Body of pancreas (tissue), 4 donors: ENCODE measurements at places on chromosomes 6 and 20. TPM values are rescaled to one million over a fixed set of nuclear protein-coding genes. Genes with fewer than 3 reads are reported as not detected.

GRCh38 chr20:62430311-62430853 lies 3.0 kb upstream of the RBBP8NL start:
- H3K4me3 ChIP-seq: no peak overlapping the region
- DNase-seq: no peak
- no peaks in the 10 kb centered on the region for H3K27me3 ChIP-seq

GTSF1L gene
- not detected for total RNA-seq

ADTRP gene
- total RNA-seq: not detected

SLC22A2 gene
- not detected for total RNA-seq

DNA sequence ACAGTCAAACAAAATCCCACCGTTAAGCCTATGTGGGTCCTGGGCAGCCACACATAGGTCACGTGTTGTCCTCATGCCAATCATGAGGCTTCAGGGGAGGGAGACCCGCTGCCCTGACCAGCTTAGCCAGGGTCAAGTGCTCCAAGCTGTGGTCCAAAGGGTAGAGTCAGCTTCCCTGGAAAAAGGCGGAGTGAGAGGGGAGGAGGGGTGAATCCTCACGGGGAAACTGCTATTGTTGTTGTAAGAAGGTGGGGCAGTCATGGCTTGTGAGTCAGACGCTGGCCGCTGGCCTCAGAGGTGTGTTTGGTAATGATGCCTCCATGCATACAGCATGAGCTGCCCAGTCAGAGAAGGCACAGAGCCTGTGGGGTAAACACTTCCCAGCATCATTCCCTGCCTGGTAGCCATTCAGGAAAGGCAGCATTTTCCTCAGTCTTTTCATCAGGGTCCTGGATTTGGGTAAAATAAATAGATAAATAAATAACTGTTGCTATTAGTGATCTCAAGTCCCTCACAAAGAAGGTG lies 8.7 kb downstream of the CST3 start:
- no peak overlapping the region for H3K27ac ChIP-seq
- no peaks in the 10 kb centered on the region for H3K27me3 ChIP-seq
- no peaks in the 10 kb centered on the region for H3K4me1 ChIP-seq
- no peak for DNase-seq
- no peak overlapping the region for H3K4me3 ChIP-seq
- H3K36me3 ChIP-seq: no peaks in the 10 kb centered on the region

- H3K27ac ChIP-seq: no peak overlapping the region
- H3K4me3 ChIP-seq: no peak overlapping the region
- H3K36me3 ChIP-seq: no peaks in the 10 kb centered on the region
- DNase-seq: no peak
Measured at GRCh38 chr6:132153221-132153898, 202.2 kb upstream of the CCN2 start.

DNA sequence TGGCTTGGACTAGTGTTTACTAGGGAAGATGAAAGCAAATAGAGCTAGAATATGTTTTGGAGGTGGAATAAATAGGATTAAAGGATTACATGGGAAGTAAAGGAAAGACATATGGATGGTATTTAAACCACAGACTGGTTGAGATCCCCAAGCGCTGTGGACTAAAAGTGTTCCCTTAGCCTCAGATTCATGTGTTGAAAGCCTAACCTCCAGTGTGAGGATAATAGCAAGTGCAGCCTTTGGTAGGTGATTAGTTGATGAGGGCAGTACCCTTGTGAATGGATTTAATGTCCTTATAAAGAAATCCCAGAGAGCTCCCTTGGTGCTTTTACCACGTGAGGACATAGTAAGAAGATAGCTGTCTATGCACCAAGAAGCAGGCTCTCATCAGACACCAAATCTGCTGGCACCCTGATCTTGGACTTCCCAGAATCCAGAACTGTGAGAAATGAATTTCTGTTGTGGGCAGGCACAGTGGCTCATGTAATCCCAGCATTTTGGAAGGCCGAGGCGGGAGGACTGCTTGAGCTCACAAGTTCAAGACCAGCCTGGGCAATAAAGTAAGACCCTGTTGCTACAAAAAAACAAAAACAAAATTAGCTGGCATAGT lies 57.3 kb upstream of the MCM9 start:
- H3K4me3 ChIP-seq: no peak overlapping the region
- DNase-seq: no peak
- H3K36me3 ChIP-seq: no peaks in the 10 kb centered on the region
- no peak overlapping the region for H3K27ac ChIP-seq
- H3K27me3 ChIP-seq: no peaks in the 10 kb centered on the region

DNA sequence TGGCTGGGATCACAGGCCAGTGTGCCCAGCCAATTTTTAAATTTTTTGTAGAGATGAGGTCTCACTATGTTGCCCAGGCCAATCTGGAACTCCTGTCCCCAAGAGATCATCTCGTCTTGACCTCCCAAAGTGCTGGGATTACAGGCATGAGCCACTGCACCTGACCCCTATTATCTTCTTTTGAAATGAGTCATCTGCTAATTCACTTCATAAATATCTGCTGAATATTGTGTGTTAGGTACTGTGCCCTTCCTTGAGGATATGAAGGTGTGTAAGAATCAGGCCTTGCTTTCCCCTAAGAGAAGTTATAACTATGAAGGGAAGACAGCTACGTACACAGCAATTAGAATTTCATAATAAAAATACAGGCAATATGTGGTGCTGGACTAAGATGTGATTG lies 8.2 kb downstream of the ATRN start:
- no peak overlapping the region for H3K27ac ChIP-seq
- DNase-seq: no peak
- H3K36me3 ChIP-seq: no peaks in the 10 kb centered on the region
- H3K27me3 ChIP-seq: no peaks in the 10 kb centered on the region
- H3K4me3 ChIP-seq: no peak overlapping the region

DNA sequence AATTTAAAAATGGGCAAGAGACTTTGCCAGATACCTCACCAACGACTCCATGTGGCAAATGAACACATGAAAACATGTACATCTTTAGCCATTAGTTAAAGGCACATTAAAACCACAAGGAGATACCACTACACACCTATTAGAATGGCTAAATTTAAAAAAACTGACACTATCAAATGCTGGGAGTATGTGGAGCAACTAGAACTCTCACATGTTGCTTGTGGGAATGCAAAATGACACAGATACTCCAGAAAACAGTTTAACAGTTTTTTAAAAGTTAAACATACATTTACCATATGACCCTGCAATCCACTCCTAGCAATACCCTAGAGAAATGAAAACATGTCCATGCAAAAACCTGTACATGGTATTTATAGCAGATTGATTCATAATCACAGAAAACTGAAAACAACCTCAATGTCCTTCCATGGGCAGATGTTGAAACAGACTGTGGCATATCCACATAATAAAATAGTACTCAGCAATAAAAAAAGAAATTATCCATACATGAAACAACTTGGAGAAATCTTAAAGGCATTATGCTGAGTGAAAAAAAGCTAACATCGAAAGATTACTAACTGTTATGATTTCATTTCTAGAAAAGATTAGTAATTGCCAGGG lies 1.9 kb downstream of the RAB23 start:
- H3K36me3 ChIP-seq: no peaks in the 10 kb centered on the region
- no peak overlapping the region for H3K27ac ChIP-seq
- H3K4me3 ChIP-seq: no peak overlapping the region
- no peaks in the 10 kb centered on the region for H3K27me3 ChIP-seq

DNA sequence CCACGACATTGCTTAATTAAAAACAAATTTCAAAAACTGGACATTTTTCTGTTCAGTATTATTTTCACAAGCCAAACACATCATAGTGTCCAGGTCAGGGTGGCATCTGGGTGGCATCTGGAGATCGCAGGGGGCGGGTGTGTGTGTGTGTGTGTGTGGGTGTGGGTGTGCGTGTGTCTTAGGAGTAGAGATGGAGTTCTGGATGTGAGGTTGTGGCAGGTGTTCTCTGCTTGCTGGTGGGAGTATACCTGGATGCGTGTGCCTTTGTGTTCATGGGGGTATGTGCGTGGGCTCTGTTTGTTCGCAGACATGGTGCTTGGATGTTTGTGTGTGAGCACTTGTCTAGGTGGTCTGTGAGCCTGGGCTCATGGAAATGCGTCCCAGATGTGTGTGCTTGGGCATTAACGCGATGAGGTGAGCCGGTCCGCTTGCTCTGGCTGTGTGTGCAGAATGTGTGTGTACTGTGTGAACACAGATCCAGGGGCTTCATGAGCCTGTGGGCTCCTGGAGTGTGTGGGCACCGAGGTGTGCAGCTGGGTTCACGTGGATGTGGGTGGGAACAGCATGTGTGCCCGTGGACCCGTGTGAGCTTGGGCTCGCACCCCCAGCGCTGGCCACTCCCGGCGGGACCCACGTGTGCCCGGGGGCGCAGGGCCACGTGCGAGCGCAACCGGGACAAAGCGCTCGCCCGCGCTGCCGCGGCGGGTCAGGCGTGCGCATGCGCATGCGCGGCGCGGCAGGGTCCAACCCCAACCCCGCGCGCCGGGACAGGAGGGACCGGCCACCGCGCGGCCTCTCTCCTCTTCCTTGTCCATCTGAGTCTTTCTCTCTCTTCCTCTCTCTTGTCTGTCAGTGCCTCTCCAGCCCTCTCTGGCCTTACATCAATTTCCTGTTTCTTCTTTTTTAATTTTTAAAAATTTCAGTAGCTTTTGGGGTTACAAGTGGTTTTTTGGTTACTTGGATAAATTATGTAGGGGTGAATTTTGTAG lies 60.4 kb downstream of the SRC start:
- H3K36me3 ChIP-seq: peaks cover 5% of the 10 kb centered on the region
- H3K27me3 ChIP-seq: peaks cover 8% of the 10 kb centered on the region
- H3K4me3 ChIP-seq: no peak overlapping the region

PIGU gene
- 4.4 TPM for total RNA-seq

GRCh38 chr6:37238381-37238780 lies 19.2 kb upstream of the TBC1D22B start:
- peaks cover 26% of the 10 kb centered on the region for H3K4me1 ChIP-seq
- H3K36me3 ChIP-seq: no peaks in the 10 kb centered on the region
- DNase-seq: no peak
- no peak overlapping the region for H3K27ac ChIP-seq
- no peaks in the 10 kb centered on the region for H3K27me3 ChIP-seq

BPI gene
- not detected for total RNA-seq

DNA sequence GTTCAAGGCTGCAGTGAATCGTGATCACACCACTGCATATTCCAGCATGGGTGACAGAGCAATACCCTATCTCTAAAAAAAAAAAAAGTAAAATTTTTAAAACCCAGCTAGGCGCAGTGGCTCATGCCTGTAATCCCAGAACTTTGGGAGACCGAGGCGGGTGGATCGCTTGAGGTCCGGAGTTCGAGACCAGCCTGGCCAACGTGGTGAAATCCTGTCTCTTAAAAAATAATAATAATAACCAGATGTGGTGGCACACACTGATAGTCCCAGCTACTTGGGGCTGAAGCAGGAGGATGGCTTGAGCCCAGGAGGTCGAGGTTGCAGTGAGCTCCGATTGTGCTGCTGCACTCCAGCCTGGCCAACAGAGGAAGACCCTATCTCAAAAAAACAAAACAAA lies 13.5 kb downstream of the MTG2 start:
- no peak overlapping the region for H3K4me3 ChIP-seq
- no peak overlapping the region for H3K27ac ChIP-seq
- DNase-seq: no peak
- no peaks in the 10 kb centered on the region for H3K4me1 ChIP-seq
- H3K36me3 ChIP-seq: peaks cover 9% of the 10 kb centered on the region

DNA sequence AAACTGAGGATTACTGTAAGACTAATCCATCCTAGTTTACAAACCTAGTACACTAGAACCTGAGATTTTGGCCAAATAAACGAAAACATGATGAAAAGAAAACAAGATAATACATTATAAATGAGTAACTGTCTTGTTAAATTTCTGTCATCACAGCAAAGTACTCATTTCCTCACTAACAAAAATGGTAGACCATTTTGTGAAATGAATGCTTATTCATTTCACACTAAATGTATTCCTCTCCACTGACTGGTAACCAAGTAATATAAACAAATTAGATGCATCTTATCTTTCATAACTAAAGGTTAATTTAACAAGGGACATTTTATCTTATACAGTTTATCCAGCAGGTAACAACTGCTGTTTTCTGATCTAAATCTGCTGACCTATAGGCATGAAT lies 143.7 kb downstream of the REV3L start:
- H3K36me3 ChIP-seq: peaks cover 6% of the 10 kb centered on the region
- H3K4me1 ChIP-seq: peaks cover 6% of the 10 kb centered on the region
- DNase-seq: no peak
- H3K4me3 ChIP-seq: no peak overlapping the region
- no peaks in the 10 kb centered on the region for H3K27me3 ChIP-seq

- DNase-seq: no peak
- H3K36me3 ChIP-seq: no peaks in the 10 kb centered on the region
- no peak overlapping the region for H3K27ac ChIP-seq
Measured at GRCh38 chr20:58075586-58076345, 152.7 kb downstream of the ANKRD60 start.

DNA sequence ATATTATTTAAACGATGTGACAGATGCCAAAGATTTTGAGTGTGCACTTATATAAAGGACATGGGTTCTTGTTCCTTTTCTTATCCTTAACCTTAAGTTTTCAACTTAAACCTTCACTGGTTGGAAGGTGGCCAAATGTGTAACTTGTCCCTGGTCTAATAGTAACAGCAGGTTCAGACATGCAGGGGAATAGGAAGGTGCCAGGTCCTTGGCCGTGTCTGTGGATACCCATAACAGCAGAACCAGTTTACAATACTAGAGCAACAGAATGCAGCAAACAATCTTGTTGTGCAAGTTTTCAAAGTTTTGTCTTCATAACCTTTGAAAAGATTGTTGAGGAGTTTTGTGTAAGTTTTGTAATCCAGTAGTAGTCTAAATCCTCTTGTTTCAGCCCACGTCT lies 4.4 kb downstream of the MYB start:
- H3K27me3 ChIP-seq: no peaks in the 10 kb centered on the region
- no peak overlapping the region for H3K4me3 ChIP-seq
- no peaks in the 10 kb centered on the region for H3K36me3 ChIP-seq
- H3K4me1 ChIP-seq: peaks cover 26% of the 10 kb centered on the region
- no peak overlapping the region for H3K27ac ChIP-seq

FOXC1 gene
- total RNA-seq: 2.0 TPM

GRCh38 chr6:76803038-76803580 lies 660.2 kb downstream of the HTR1B start:
- no peak for DNase-seq
- H3K27me3 ChIP-seq: no peaks in the 10 kb centered on the region
- H3K4me1 ChIP-seq: peaks cover 5% of the 10 kb centered on the region
- H3K4me3 ChIP-seq: no peak overlapping the region
- H3K27ac ChIP-seq: no peak overlapping the region

- H3K4me3 ChIP-seq: no peak overlapping the region
- no peak for DNase-seq
- H3K4me1 ChIP-seq: no peaks in the 10 kb centered on the region
- no peaks in the 10 kb centered on the region for H3K36me3 ChIP-seq
Measured at GRCh38 chr6:120614723-120615122, 719.6 kb downstream of the TBC1D32 start.

DNA sequence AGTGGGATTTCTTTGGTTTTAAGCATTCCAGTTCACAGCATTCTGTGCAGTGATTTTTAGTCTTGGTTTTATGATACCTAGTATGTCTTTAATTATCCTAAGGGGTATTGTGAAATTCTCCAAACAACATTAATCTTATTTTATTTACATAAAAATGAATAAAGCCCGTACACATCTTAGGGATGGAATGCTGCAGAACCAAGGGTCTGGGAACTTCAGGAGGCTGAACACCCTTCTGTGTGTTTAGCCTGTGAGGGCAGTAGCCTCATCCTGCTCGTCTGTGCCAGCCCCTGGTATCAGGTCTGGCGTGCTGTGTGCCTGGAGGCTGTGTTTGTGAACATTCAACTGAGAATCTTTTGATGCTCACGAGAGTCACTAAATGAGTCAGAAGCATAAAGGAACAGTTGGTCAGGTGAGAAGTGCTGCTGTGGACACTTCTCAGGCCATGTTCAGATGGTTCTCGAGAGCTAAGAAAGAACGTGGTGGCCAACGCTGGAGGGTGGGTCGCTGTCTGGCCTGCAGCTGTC lies 25.2 kb upstream of the C20orf204 start:
- no peaks in the 10 kb centered on the region for H3K4me1 ChIP-seq
- peaks cover 31% of the 10 kb centered on the region for H3K36me3 ChIP-seq
- H3K4me3 ChIP-seq: no peak overlapping the region
- no peaks in the 10 kb centered on the region for H3K27me3 ChIP-seq
